ENCODE measurements at places on chromosomes 3 and 15.

DNA sequence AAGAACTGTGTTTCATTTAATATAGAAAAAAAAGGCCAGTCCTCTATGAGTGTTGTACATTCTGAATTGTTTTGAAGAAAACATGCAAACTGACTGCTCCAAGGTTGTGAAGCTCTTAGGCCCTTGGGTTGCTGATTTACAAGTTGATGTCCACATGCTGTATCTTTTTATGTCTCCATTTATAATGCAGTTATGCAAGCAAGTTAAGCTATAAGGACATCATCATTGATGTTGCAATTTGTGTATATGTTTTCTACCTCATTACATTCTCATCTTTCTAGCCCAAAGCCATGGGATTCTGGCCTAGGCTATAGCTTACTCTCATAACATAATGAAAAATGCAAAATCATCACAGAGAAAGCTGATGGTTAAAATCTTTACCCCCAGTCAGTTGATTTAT lies 245.7 kb upstream of the AGTR1 start:
- no peak for DNase-seq

DNA sequence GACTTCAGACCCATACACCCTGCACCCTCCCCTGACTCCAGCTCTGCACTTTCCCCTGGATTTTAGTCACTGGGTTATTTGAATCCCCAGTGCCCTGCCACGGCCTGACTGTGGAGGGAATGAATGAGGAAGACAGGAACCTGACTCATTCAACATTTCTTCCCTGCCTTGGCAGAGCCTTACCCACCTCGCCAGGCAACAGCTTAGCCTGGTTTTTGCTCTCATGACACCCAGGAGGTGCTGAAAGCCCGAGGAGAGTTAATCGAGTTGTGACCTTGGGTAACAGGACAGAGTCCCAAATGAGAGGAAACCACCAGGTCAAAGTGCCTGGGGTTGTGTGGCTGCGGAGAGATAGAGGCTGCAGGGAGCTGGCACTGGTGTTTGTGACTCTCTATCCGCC lies 128.3 kb downstream of the SMAD6 start:
- DNase-seq = no peak

GRCh38 chr3:114119776-114120175 lies 59.1 kb downstream of the DRD3 start:
- no peak for DNase-seq

DNA sequence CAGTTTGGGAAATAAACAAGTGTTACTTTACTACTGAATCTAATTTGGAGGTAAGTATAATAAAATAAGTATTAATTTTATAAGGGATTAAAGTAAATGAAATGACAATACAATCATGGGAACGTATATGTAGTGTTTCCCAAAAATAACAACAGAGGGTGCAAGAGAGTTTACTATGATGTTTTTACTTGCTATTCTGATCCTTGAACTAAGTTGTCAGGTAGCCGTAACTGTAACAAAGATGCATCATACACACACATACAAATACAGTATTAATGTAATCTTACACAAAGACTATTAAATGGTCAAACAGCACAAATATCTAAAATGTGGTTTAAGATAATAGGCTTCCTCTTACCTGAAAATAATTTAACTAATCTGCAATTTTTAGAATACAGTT lies 311.4 kb downstream of the TBC1D5 start:
- DNase-seq = no peak

- DNase-seq = peak; percentile 83
Measured at GRCh38 chr3:64030741-64031140, 7.4 kb upstream of the PSMD6 start.

DNA sequence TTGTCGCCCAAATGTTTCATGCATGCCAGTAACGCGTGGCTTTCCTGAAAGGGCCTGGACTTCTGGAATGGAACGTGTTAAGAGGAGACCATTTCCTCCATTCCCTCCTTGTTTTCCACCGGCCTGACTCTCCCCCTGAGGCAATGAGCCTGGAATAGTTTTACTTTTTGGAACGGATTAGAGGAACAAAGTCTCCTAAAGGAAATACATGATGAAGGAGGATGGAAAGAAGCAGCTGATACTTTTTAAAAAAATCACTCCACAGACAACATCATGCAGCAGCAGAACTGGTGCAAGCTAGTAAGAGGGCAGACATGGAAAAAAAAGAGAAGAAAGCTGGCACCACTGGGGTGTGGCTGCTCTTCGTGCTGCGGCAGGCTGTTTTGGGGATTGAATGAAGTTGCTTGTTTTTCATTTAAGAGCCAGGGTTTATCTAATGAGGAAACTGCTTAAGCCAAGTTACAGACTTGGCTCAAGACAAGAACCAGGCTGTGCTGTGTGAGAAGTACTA lies 3.6 kb upstream of the KBTBD12 start:
- DNase-seq = no peak

GRCh38 chr3:42705058-42705767 lies 2.6 kb upstream of the HHATL start:
- DNase-seq = no peak

- no peak for DNase-seq
Measured at GRCh38 chr3:8488411-8488810, 13.2 kb upstream of the LMCD1 start.

DNA sequence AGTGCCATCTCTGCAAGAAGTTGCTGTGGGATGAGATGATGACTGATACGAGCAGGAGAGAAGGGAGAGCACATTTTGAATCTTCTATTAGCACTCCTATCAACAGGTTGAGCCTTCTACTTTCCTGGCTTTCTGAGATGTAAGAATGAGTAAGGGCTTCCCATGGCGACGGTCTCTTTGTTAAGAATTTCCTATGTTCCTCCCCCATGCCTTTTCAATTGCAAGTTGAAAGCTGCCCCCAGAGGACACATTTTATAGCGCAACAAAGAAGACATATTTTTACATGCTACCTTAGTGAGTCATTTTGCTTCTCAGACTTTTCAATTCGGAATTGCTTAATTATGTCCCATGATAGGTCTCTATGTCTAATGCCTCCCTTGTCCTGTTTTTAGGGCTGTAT lies 71.3 kb upstream of the LRTM1 start:
- DNase-seq = no peak

- no peak for DNase-seq
Measured at GRCh38 chr15:65940618-65940909, 71.3 kb downstream of the RAB11A start.
